ENCODE measurements at places on chromosomes 11 and 22.

GRCh38 chr22:33129621-33130020, 71.4 kb upstream of the SYN3 start:
- no peak for DNase-seq

- DNase-seq, result no peak
Measured at GRCh38 chr22:42994917-42995562, 19.9 kb downstream of the PACSIN2 start.

DNA sequence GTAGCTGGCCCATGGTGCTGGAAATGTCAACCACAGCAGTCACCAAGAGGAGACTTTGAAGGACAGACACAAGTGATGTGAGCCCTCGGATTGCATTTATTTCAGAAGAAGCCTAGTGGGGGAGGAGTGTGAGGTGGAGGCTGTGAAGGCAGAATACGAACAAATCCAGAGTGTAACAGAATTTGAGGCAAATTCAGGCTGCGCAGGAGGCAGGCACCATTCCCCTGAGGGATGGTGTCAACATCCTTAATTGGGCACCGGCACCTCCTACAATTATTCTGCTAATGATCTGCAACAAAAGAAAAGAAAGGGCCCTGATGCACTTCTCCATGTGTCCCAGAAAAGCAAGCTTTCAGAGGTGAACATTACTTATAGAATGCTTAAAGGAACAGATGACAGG, 32.2 kb downstream of the CWC15 start:
- no peak for DNase-seq

- no peak for DNase-seq
Measured at GRCh38 chr11:67498544-67498972, 6.6 kb downstream of the PITPNM1 start.

DNA sequence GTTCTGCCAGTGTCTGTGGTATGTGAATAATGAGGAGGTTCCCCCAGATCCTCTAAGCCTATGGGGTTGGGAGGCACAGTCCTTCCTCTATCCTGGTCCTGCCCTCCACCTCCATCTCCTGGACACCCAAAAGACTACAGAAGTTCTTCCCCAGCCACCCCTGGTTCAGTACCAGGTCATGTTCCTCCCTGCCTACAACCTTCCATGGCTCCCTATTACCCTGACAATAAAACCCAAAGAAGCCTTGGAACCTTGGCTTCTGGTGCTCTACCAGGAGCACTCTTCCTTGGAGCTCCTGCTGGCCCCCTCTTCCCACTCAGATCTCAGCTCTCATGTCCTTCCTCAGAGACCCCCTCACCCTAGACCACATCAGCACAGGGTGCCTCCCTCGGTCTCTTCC, 12.9 kb downstream of the TRPM5 start:
- no peak for DNase-seq

DNA sequence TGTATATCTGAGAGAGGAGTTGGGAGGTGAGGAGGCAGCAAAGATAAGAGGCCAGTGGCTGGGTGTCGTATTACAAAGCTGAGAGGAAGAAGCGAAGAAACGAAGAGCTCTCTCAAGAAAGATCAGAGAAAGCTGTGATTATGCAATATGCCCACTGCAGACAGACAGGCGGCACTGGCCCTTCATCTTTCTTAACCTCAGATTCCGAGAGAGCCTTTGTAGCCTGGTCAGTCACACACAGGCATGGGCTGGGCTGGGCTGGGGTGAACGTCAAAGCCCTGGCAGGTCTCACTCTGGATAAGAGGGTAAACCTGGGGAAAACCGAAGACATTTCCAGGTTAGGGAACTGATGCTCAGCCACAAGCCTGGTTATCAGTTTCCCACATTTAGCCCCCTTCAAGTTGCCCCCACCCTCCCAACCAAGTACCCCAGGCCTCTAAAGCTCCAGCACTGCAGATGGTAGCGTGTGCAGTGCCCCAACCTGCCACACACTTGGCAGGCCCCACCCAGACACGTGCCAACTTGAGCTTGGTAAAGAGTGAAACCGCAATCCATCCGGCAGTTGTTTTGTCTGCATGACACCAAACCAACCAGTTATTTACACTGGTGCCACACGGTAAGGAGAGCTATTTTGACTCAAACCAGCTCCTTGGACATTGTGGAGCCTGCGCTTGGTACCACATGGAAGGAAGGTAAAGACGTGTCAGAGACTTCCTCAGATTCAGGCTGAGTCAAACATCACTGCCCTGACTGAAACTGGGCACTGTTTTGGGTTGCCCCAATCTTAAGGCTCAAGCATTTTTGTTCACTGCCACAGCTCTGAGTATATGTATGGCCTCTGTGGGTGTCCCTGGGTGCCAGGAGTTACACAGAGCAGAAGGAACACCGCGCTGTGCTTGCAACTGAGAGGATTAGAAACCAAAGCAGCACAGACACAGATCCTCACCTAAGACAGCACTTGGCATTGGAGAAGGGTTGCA, 135.9 kb downstream of the FDX1 start:
- DNase-seq, result no peak

- no peak for DNase-seq
Measured at GRCh38 chr11:17591293-17591692, 44.2 kb downstream of the OTOG start.

DNA sequence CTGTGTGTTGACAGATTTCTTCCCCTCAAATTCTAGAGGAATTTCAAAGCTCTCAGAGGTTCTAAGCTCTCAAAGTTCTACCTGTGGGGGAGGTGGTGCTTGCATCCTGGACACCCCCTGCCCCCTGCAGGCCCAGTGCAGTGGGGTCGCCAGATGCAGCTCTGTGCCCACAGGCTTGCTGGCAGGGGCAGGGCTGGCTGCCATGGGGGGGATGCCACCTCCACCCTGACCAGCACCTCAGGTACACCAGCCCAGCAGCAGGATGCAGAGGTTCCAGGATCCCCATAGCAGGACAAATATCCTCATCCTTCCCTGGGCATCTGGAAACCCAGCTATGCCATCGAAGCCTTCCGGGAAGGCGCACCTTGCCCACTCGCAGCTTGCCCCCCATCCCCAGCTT, 91.1 kb downstream of the BRD1 start:
- DNase-seq, result no peak

- peak; percentile 37 for DNase-seq
Measured at GRCh38 chr22:24429411-24430365, 2.3 kb downstream of the ADORA2A start.

DNA sequence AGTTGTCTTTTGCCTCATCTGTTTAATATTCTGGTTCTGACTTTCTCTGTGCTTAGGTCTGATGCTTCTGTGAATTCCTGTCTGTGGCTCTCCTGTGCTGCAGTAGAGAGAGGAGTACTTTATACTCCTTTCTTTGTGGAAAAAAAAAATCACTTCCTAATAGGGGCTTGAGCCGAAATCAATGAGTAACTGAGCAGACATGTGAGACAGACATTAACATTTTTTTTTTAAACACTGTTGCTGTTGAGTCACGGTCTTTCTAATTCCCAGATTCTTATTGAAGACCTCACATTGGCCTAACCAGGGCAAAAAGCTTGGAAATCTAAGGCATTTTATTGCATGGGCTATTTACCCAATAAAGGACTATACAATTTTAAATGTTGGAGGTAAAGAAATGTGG, 86.1 kb downstream of the GRM5 start:
- DNase-seq, result no peak

GRCh38 chr11:19243143-19243542, 2.4 kb upstream of the E2F8 start:
- no peak for DNase-seq

DNA sequence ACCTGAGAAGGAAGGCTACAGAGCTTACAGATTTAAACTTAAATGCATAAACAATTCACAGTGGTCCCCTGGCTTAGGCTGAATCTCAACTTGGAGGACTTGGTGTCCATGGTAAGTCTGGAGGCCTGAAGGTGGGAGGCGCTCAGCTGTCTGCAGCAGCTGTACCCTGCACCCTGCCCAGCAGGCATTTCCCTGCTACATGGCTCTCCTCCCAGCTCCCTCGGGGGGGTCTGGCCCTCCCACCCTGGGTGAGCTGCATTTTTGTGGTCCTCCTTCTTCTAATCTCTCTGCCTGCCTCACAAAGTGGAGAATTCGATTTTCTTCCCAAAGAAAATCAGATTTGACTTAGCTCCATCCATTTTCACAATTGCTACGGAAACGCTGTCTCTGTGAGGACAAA, 273.2 kb downstream of the KIRREL3 start:
- DNase-seq, result no peak

- no peak for DNase-seq
Measured at GRCh38 chr11:46003572-46003971, 81.1 kb downstream of the LARGE2 start.

DNA sequence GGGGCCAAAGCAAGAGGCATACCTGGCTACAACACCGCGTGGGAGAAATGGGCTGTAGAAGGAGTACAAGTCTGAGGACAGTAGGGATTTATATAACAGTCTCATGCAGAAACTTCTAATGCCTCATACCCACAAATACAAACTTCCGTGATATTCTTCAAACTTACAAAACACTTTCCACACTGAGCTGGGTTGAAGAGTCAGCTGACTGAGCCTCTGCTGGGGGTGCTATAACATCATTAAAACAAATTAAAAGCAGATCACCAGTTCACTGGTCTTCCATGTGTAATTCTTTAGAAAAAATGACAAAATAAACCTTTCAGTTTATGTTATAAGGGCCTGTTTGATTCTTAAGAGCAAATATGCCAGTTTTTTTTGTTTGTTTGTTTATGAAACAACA, 92.0 kb downstream of the MUC15 start:
- no peak for DNase-seq

GRCh38 chr22:41963453-41964111, 5.7 kb upstream of the SEPTIN3 start:
- no peak for DNase-seq

GRCh38 chr11:120073196-120073595, 64.7 kb downstream of the TRIM29 start:
- no peak for DNase-seq

DNA sequence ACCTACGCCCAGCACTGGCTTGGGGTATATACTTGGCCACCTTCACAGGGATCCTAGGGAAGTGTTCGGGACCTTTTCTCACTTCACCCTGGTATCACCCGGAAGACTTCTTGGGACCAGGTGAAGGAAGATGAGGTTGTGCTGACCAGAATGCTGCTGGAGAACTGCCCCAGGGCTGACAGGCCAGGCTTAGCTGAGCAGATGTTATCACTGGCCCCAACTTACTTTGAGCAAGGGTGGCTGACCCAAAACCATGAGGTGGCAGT, 4.5 kb downstream of the FTH1 start:
- no peak for DNase-seq

DNA sequence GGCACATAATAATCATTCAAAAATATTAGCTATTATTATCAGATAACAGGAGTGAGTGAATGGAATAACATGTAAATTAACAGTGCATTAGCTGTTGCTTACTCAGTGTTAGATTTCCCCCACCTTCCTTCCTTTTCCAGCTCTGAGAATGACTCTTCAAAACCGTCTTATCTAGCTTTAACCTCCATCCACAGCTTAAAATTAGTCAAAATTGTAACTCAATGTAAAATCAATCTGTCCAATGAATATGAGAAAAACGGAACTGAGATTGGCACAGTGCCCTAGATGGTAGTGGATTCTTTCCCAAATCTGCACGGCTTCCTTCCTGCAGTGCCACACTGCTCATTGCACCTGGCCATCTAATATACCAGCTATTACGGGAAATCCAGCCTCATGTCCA, 156.8 kb upstream of the BDNF start:
- no peak for DNase-seq

DNA sequence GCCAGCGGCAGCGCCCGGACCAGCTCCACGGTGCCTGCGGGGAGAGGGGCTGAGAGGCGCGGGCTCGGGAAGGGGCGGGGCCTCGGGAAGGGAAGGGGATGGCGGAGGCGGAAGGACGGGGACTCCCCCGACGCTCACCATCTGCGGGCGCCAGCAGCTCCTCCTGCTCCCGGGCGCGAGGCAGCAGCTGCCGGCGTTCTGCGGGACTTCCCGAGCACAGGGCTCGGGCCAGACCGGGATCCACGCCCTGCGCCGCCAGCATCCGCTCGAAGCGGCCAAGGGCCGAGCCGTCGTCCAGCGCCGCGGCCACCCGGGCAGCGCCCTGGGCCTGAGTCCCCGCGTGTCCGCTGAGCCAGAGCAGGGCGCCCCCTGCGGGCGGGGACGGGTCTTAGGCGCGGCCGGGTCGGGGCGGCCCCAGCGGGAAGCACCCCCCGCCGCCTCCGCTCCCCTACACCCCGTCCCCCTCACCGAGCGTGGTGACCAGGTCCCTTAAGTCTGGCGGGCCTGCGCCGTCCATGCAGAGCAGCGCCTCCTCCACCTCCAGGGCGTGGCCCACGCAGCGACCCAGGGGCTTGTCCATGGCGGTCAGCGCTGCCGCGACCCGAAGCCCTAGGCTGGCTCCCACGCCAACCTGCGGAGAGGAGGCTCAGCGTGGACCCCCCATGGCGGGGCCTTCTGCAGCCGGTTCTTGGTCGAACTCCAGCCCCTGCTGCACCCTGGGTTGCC, 873 bp upstream of the SCO2 start:
- DNase-seq, result peak; percentile 64

DNA sequence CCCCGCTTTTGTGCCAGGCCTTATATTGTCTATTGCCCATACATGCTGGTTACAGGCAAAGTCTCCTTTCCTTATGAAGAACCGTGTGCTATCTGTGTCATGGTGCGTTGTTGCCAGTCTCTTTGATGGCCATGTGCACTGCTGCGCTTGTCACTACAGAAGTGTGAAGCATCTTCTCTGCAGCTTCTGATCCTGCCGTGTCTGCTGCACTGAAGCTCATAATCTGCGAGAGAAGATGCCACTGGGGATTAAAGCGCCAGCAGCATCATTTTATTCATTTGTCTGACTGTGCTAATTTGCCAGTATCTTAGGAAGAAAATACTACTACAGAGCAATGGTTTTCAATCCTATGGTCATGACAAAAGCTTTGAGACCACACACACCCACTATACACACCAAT, 330.1 kb downstream of the FAT3 start:
- DNase-seq, result no peak

- no peak for DNase-seq
Measured at GRCh38 chr11:122977470-122978298, 4.0 kb downstream of the BSX start.

DNA sequence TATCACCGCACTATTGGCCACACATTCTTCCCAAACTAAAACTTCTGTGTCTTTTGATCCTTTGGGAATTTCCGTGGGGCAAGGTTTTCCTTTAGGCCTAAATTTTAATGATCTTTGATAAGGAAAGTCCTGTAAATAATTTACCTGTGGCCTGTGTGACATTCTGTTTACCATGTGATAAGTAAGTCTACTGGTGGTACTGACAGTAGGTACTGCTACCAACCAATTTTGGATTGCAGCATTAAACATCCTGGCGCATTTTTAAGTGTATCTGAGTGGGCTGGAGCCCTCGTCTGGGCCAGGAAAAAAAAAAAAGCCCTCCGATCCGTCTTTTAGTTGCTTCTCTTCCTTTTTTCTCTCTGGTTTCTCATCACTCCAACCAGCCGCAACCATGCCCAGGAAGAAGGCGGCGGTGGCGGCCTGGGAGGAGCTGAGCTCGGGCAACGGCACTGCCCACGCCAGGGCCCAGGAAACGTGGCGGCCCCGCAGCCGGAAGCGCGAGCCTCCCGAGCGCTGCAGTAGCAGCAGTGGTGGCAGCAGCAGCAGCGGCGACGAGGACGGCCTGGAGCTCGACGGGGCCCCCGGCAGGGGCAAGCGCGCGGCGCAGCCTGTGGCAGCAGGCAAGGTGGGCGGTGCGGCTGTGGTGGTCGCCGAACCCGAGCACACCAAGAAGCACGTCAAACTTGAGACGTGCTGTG, 33.6 kb downstream of the ASRGL1 start:
- DNase-seq, result peak; percentile 24

GRCh38 chr11:36098087-36098486, 154.2 kb downstream of the LDLRAD3 start:
- no peak for DNase-seq

Measured in stimulated activated CD4-positive, alpha-beta T cell treated with anti-CD3 and anti-CD28 coated beads, Interleukin-1b, Interleukin-23, amount 100 ng/mL, for 1 hour (primary cell).